AML-193 (cell line): ENCODE measurements at places on chromosomes 16 and 17.
A peak's percentile ranks its signal among the peaks of the same experiment; 100 is the strongest.

- no peak for DNase-seq
Measured at GRCh38 chr16:962901-963814, 7.6 kb downstream of the LMF1 start.

- DNase-seq, result no peak
Measured at GRCh38 chr17:72609501-72609900, 483.0 kb downstream of the SLC39A11 start.

GRCh38 chr16:22091721-22092120 is 620 bp upstream of the VWA3A start:
- no peak for DNase-seq

DNA sequence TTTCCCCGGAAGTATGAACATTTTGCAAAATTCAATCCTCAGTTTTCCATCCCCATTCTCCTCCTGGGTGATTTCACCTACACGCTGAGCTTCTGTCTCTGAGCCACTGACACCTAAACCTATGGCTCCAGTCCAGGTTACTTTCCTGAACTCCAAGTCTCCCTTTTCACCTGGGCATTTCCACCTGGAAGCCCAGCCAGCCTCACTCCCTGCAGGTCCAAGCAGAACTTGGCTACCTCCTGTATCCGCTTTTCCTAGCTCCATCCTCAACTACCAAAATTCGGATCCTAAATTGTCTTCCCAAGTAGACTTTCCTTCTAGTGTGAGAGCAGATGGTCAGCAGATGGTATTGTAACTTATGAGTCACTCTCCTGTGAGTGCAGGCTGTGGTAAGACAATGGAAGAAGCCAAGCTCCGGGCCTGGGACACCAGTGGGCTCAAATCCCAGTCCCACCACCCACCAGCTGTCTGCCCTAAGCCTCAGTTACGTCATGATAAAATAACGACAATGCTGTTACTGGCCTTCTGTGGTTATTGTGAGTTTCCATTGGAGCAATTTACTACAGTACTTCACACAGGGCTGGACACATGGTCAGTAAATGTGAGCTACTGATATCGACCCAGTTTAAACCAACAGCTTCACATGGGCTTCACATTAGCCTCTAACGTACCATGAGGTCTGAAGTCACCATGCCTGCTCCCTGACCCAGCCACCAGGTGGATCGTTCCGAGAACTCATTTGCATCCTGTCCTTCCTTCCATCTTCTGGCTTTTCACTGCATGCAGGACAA is 33.3 kb downstream of the PECAM1 start:
- DNase-seq, result no peak

GRCh38 chr16:72203401-72203800 is 31.4 kb upstream of the PMFBP1 start:
- peak; percentile 93 for DNase-seq

GRCh38 chr16:84804326-84804725 is 15.5 kb upstream of the CRISPLD2 start:
- DNase-seq, result no peak

DNA sequence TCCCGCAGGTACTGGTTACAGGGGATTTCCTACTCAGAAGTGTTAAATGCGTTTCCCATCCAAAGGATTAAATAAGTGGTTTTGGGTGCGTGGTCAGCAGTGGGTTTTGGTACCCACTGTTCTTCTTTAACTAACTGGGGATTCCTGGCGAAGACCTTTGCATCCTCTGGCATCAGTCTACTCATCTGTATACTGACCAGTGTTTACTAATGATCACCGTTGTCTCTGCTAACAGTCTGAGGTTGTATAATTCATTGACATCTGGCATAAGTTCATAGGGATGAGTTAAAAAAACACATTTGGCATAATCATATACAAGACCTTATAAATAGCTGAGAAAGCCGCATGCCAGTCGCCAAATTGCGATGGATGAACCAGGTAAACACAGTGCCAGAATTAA is 339.1 kb downstream of the PMP22 start:
- DNase-seq, result no peak

DNA sequence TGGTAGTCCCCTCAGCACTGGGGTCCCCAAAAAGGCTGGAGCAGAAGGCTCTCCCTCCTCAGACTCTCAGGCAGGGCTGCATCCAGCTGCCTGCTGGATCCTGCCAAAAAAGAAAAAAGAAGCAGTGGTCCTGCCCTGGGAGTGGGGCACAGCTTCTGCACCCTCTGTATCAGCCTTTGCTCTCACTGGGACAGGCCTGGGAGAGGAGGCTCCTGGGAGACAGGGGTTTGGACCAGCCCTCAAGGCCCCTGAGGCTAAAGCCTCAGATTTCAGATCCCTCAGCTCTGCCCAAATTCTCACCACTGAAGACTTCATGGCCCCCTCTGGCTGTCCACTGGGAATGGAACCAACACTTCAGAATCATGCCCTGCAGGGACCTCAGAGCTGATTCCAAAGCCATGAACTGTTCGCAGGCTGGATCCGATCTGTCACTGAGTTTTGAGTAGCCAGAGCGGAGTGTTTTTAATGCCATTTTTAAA is 96.9 kb downstream of the C16orf78 start:
- no peak for DNase-seq

DNA sequence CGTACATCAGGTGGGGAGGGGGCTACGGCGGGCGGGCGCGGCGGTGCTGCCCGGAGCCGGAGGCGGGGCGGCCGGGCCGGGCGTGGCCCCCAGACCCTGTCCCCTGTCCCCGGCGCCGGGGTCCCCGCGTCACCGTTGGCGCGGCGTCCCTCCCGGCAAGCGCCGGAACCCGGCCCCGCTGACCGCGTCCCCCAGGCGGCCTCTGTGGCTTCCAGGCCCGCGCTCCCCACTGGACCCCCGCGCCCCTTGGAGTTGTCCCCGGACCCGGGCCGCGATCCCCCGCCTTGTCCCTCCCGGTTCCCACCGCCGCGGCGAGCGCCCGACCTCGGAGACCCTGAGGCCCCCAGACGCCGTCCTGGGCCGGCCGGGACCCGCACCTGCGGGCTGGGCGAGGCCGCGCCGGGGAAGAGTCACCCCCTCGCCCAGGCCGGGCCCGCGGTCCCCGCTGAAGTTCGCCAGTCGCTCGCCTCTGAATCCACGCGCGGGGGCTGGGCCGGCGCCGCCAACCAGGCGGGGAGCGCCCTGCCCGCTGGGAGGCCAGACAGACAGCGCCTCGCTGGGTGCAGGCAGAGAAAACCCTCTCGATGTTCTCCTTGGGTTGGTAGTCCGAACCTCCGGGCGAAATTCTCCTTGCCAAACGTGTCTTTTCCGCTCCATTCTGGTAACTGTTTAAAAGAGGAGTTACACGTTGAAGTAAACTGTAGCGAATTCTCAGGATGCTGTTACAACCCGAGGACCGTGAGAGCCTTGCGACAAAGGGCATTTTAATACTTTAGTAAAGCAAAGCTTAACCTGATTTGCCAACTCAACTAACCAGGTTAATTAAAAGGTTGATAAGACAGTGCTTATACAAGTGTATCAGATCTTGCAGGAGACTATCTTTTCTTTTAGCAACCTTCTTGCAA is 761 bp downstream of the GAN start:
- DNase-seq, result peak; percentile 19

DNA sequence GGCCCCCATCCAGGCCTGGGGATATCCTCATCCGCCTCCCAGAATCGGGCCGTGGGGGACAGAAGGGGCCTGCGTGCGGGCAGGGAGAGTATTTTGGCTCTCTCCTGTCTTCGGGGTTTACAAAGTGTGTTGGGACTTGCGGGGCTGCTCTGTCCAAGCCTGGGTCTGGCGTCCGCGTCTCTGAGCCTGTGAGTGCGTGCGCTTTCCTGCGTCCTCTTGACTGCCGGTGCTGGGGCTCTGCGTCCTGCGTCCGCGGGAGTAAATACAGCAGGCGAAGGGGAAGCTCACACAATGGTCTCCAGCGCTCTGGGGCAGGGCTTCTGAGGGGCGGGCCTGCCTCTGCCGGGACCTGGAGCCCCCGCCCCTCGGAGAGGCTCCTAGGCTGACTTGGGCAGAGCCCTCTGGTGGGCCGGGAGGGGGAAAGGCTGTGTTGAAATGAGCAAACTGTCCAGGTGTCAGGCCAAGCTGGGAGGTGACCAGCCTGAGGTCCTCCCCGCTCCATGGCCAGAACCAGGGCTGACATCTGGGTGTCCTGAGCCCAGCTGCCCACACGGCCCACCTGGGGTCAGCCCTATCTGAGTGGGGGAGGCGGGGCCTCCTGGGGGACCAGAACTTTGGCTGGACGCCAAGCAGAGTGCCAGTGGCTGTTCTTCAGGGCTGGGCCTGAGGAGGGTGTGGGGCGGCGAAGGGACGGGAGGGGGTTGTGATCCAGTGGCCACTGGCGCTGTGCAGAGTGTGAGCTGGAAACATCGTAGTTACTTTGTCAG is 233.6 kb downstream of the SEC14L1 start:
- DNase-seq, result peak; percentile 92

DNA sequence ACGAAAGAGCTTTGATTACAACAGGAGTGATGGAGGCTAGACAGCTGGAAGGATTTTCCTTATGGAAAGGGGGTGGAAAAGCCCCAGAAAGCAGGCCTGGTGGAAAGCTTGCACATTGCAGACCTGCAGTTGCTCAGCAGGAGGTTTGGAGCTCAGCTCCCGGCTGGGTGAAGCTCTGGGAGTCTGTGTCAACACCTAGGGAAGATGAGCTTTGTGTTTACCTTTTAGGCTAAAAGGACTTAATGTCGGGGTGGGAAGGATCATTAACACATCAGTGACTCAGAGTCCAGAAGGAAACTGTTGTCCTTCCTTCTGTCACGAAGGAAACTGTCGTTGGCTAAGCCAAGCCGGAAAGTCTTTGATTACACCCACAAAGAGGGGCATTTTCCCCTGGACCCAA is 48.2 kb downstream of the RAP1GAP2 start:
- DNase-seq, result no peak

DNA sequence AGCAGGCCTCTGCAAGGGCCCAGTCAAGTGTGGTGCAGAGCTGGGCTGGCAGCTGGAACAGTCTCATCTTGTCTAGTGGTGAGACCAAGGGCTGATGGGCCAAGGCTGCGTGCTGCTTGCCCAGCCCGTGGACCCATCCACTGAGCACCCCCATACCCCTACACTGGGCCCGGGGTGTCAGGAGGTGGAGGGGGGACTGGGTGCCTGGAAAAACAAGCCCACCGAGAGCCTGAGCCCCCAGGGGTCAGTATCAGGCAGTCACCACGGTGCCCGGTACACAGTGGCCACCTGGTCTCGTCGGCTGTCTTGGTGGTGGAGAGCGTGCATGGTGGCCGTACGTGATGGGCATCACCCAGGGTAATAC is 238.3 kb downstream of the SEC14L1 start:
- DNase-seq, result no peak

DNA sequence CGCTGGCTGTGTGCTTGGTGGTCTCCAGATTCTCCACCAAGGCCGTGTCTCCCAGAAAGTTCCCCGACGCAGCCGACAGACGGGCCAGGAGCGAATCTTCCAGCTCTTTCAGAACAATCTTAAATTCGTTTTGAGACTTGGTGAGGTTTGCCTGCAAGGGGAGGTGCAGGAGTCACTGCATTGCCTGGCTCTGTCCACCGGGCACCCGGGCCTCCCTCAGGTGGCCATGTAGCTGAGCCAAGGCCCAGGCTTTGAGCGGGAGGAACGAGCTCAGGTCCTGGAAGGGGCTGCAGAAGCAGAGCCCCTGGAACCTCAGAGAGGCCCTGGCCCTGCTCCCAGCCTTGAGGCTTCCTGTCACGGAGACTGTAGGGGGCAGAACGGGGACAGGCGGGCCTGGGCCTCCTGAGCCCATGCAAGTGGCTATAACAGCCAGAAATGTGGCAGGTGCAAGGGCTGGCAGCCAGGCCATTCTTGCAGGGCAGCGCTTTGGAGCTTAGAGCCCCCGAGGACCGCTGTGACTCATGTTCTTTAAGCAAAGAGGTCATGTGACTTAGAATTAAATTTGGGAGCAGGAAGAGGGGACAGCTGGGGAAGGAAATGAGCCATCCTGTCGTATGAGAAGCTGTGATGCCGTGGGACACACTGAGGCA is 72.4 kb downstream of the PGS1 start:
- DNase-seq, result no peak

DNA sequence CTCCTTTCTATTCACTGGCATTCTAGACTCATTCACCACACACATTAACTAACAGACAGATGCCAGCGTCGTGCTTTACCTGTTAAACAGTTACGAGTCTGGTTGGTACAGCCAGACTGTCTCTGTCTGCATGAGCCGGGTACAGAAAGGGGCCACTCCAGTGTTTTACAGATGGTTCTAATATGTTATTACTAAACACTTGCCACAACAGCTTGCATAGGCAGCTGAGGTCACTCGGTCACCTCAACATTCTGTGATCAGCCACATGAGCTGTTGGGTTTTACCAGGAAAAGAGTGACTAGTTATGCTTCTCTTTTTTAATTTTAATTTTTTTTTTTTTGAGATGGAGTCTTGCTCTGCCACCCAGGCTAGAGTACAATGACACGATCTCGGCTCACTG is 25.2 kb downstream of the CD300A start:
- peak; percentile 73 for DNase-seq

DNA sequence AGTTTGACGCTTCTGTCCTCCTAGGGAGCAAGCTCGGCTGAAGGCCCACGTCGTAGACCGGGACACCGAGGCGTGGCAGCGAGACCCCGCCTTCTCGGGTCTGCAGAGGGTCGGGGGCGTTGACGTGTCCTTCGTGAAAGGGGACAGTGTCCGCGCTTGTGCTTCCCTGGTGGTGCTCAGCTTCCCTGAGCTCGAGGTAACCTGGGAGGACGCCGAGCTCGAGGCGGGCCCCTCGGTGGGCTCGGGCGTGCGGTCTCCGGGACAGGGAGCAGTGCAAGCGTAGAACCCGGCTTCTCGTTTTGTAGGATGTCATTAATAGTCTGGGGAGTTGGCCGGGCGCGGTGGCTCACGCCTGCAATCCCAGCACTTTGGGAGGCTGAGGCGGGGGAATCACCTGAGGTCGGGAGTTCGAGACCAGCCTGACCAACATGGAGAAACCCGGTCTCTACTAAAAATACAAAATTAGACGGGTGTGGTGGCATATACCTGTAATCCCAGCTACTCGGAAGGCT is 715 bp downstream of the ENDOV start:
- DNase-seq, result no peak

DNA sequence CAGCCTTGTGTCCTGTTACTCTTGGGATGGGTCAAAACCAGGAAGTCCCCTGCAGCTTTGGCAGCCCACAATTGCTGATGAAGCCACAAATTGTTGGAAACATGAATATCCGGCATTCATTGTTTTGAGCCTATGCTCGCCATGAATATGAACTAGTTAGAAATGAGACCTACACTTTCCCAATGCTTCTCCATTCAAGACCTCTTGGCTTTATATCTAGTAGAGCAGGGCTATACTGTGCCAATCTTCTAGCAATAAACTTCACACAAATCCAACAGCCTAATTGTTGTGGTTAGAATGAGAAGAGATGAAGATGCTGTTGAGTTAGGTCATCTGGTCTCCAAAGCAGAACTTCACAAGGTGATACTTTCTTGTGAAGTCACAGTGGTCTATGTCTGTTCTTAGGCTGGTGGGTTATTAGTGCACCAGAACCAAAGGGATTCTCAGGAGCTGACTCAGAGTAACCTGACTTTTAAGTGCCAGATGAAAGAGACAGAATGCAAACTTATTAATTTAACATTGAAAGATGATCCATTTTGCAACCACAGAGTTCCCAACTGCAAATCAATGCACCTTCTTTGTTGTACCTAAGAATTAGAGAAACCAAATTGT is 13.7 kb upstream of the KRT23 start:
- DNase-seq, result no peak

GRCh38 chr17:3914312-3914670 is 2.0 kb downstream of the P2RX1 start:
- no peak for DNase-seq
